ENCODE measurements at places on chromosomes 16 and 17. TPM values are rescaled to one million over a fixed set of nuclear protein-coding genes. Genes with fewer than 3 reads are reported as not detected.

Gene SEPTIN12
- 10.8 TPM for total RNA-seq

Gene MYH8
- 0.05 TPM for total RNA-seq

Gene SRSF1
- total RNA-seq: 151 TPM

Gene BMERB1
- total RNA-seq: 49.1 TPM

Gene GLIS2
- 3.8 TPM for total RNA-seq

Gene CACNB1
- 17.8 TPM for total RNA-seq

- no peak for DNase-seq
Measured at GRCh38 chr17:16935786-16936185, 36.1 kb downstream of the TNFRSF13B start.

GRCh38 chr17:8744086-8744785 is 400 bp downstream of the CCDC42 start:
- DNase-seq: no peak

- DNase-seq: no peak
Measured at GRCh38 chr16:18945233-18945632, 19.0 kb upstream of the SMG1 start.

DNA sequence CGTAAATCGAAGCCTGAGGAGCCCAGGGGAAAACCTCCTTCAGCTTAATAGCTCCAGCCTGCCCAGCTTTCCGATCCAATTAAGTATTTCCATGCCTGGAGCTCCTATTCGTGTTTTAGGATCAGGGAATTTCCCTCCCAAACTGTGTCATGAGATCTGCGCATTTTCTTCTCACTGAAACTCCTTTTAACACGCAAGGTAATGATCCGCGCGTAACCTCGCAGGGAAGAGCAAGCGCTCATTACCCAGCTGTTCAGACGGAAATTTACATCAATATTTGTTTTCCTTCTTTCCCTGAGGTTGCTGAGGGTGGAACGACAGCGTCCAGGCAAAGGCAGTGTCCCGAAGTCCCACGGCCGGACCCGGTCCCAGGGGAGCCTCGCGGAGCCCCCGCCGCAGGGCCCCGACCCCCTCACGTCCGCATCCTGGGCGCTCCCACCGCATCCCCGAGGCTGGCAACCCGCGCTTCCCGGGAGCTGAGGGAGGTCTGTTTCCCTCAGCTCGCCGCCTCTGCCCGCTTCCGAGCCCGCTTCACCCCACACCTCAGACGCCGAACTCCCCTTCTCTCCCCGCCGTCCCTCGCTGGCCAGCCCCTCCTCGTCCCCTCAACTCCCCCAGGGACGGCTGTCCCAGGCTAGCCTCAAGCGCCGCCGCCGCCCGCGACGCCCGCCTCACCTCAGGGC is 415 bp downstream of the ABCA5 start:
- DNase-seq: peak; percentile 20

- DNase-seq: no peak
Measured at GRCh38 chr16:3841729-3842508, 38.6 kb downstream of the CREBBP start.

GRCh38 chr17:19244357-19244756 is 7.2 kb downstream of the EPN2 start:
- DNase-seq: no peak

GRCh38 chr17:3657588-3657869 is 10.8 kb downstream of the TAX1BP3 start:
- DNase-seq: no peak

- DNase-seq: no peak
Measured at GRCh38 chr16:29306943-29307597, 99.4 kb downstream of the NPIPB11 start.

GRCh38 chr17:47857551-47858455 is 6.8 kb upstream of the SP6 start:
- no peak for DNase-seq

DNA sequence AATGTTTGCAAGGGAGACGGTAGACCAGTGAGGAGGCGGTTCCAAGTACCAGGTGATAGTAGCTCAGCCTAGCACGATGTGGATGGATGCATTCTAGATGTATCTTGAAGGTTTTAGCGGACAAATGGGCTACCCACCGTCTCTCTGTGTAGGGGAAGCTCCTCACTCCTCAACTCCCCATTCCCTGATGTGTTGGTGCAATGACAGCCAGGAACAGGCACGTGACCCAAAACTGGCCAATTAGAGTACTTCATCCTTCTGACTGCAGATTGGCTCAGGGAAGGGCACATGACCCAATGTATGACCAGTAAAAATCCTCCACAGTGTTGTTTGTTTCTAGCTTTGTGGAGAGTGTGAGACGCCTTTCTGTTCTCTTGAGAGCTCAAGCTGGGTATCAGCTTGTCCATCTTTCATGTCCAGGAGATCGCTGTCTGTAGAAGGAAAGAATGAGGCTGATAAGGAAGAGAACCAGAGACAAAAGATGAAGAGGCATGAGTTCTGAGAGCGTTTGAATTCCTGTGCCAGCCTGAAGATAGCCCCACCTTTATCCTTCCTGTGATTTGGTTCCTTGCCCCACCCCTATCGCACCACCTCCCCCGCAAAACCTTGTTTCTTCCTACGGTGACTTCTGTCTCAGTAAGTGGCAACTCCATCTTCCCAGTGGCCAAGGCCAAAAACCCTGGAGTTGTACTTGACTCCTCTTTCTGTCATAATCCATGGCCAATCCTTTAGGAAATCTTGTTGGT is 2.3 kb upstream of the BORCS6 start:
- peak; percentile 68 for DNase-seq

DNA sequence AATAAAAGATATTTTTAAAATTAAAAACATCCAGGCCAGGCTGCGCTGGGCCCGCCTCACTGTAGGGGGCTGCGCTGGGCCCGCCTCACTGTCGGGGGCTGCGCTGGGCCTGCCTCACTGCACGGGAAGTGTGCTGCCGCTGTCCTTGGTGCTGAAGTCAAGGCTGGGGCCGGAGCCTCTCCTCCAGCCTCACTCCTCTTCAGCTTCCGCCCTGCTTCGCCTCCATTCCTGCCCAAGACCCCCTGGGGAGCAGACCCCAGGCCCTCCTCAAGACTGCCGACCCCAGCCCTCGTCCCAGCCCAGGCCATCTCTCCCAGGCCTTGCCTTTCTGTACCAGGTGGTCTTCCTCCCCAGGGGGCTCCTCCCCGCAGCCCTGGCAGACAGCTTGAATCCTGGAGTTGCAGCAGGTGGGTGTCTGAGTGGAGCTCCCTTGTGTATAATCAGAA is 26.2 kb downstream of the ENDOV start:
- DNase-seq: no peak

GRCh38 chr16:16124438-16124837 is 98.9 kb downstream of the ABCC6 start:
- DNase-seq: no peak

DNA sequence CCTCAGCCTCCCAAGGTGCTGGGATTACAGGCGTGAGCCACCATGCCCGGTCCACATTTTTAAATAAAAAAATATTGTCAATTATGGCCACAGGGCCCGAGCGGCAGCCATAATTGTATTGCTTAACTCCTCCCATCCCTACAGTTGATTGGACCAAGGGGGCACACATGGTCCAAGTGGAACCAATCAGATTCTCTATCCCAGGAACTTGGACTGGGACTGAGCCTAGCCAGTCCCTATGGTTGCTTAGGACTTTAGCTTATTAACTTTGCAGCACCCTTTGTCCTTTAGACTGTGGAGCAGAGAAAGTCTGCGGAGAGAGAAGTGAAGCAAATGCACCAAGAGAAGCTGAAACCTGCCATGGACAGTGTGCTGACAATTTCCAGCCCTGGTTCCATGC is 5.5 kb upstream of the RDM1 start:
- no peak for DNase-seq

- DNase-seq: no peak
Measured at GRCh38 chr16:73473713-73474112, 425.8 kb upstream of the ZFHX3 start.
